CD8-positive, alpha-beta T cell (primary cell): ENCODE measurements at places on chromosomes 13 and 19. TPM values are rescaled to one million over a fixed set of nuclear protein-coding genes. Genes with fewer than 3 reads are reported as not detected.

DNA sequence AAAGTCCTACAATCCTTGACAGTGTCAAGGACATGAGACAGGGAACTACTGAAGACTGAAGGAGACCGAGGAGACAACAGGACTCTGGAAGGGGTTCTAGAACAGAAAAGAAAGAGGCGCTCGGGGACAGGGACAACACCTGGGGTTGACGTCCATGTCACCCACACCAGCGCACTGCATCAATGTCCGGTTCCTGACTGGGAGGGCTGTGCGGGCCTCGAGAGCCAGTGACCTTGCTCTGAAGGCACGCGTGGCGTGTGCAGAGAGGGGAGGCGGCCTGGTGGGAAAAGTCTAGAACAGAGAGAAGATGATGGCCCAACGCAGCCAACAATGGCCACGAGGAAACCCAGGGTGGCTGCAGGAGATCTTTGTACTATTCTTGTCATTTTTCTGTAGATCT lies 5.7 kb downstream of the CARS2 start:
- no peak for DNase-seq

GRCh38 chr19:41999071-41999877 lies 5.2 kb upstream of the ATP1A3 start:
- no peak for DNase-seq

GRCh38 chr13:23695711-23696464 lies 125.7 kb downstream of the TNFRSF19 start:
- peak; percentile 66 for DNase-seq

DNA sequence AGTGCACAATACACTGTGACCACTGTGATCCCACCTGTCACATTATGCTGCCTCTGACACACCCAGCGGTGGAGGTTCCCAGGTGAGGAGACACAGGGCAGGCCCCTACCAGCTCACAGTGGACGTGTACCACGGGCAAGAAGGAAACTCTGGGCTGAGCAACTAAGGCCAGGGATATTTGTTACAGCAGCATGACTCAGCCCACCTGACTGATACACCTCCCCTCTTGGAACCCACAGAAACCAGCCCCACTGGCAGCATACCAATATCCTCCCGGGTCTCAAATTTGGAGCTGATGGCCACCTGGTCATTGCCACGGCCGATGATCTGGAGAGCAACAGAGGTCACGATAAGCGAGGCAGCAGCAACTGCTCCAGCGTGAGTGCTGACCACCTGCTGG lies 14.9 kb downstream of the KLC3 start:
- DNase-seq = no peak

- DNase-seq = no peak
These were observed 39.5 kb downstream of the MIPEP start for GRCh38 chr13:23849670-23850069.

The ATP4B gene
- not detected for total RNA-seq

The MYCBP2 gene
- 105 TPM for total RNA-seq
